ENCODE measurements at places on chromosomes 1 and 21.

DNA sequence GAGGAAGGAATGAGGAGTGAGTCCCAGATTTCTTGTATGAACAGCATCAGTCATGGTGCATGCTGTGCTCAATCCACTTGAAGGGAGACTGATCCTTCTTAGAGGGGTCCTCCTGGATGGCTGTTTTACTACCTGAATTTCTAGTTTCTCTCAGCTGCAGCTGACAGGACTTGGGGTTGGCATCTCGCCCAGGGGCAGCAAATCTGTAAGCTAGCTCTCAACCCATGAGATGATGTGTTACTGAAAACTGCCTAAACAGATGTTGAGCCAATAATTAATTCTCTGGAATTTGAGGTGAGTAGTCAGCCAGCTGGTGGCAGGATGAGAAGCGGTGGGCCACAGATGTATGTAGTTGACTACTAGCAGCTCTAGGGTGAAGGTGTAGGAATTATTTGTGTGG is 19.6 kb downstream of the BACH1 start:
- DNase-seq, result peak; percentile 44

- no peak for DNase-seq
These were observed 1.9 kb downstream of the KRTAP10-5 start for GRCh38 chr21:44578371-44579055.

GRCh38 chr1:205930799-205931281 is 12.4 kb downstream of the SLC26A9 start:
- DNase-seq, result no peak

GRCh38 chr1:19057182-19057779 is 100.8 kb upstream of the IFFO2 start:
- DNase-seq, result no peak

- DNase-seq, result no peak
These were observed 3.9 kb downstream of the SLC6A9 start for GRCh38 chr1:44027320-44027719.

GRCh38 chr1:65596768-65597167 is 176.3 kb downstream of the LEPR start:
- no peak for DNase-seq

DNA sequence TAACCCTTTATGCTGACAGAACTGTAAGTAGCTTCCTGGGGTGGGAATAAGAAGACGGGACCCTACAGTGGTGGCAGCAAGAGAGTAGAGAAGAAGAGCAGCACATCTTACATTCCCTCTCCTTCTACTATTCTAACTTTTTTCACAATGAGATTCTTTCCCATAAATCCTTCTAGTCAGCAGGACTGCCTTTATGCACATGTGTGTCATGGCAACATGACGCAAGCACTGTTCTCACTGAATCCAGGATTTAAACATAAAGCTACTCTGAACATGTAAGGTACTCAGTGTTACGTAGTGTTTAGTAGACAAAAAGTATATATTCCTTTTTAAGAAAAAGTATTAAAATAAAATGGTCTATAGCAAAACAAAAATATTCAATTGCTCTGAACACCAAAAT is 309.7 kb upstream of the LYPLAL1 start:
- DNase-seq, result peak; percentile 40

GRCh38 chr1:11196945-11197344 is 7.8 kb downstream of the ANGPTL7 start:
- DNase-seq, result no peak
